ENCODE measurements at places on chromosomes 12 and 14. TPM values are rescaled to one million over a fixed set of nuclear protein-coding genes. Genes with fewer than 3 reads are reported as not detected.

DNA sequence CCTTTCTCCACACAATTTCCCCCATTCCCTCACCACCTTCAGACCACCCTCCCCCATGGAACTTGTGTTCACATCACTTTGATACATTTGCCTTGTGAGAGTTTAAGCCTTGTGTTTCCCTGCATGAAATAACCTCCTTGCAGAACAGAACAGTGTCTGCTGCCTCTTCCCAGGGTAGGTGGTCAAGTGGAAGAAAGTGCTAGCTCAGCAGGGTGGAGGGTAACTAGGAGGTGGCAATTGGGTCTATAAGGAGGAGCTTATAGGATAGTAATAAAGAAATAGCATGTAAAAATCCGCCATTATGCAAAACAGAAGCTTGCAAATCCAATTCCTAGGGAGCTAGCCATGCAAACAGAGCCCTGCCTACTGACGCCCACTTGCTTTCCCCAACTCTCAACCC lies 13.9 kb upstream of the KRT8 start:
- DNase-seq = no peak

- DNase-seq = no peak
Measured at GRCh38 chr12:114767906-114768722, 84.1 kb upstream of the TBX3 start.

GRCh38 chr14:104135121-104135903 lies 3.1 kb upstream of the KIF26A start:
- no peak for DNase-seq

DNA sequence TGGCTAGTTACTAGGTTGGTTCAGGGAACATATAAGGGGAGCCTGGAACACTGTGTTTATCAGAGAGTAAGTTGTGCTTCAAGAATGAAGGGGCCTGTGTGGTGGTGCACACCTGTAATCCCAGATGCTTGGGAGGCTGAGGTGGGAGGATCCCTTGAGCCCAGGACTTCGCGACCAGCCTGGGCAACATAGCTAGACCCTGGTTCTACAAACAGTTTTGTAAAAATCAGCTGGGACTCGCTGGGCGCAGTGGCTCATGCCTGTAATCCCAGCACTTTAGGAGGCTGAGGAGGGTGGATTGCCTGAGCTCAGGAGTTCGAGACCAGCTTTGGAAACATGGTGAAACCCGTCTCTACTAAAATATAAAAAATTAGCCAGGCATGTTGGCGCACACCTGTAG lies 42.1 kb upstream of the GPR132 start:
- DNase-seq = no peak

- DNase-seq = no peak
Measured at GRCh38 chr12:27870939-27871338, 90.9 kb upstream of the MANSC4 start.

GRCh38 chr14:96126339-96126782 lies 78.3 kb upstream of the BDKRB2 start:
- no peak for DNase-seq

GRCh38 chr14:63901434-63902085 lies 48.8 kb downstream of the SYNE2 start:
- DNase-seq = no peak

DNA sequence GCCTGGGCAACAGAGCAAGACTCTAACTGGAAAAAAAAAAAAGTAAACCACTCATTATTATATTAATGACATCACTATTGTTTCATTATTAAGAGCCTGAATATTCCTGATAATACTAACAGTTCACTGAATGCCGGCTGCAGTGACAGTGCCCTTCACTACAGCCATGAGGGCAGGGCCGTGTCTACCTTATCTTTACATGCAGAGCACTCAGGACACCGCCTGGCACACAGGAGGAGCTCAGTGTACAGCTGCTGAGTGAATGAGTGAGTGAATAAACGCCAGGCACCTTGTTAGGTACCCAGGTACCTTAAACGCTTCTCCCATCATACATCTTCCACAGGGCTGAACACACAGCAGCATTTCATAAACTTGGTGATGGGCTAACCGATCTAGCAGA lies 23.2 kb downstream of the ZFYVE1 start:
- no peak for DNase-seq

- DNase-seq = no peak
Measured at GRCh38 chr12:7716381-7716780, 5.1 kb downstream of the DPPA3 start.

DNA sequence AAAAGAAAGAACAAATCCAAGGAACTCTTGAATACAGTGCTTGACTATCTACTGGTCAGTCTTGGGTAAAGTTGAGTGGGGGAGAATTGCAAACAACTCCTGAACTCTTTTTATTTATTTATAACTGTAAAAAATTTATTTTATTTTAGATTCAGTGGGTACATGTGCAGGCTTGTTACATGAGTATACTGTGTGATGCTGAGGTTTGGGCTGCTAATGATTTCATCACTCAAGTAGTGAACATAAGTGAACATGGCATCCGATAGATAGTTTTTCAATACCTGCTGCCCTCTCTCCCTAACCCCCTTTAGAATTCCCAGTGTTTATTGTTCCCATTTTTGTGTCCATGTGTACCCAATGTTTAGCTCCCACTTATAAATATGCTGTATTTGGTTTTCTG lies 3.2 kb upstream of the GSG1 start:
- no peak for DNase-seq

IL26 gene
- not detected for total RNA-seq

GALNT8 gene
- 0.43 TPM for total RNA-seq

ACOT6 gene
- not detected for total RNA-seq

PPM1H gene
- total RNA-seq = 73.4 TPM

GZMB gene
- total RNA-seq = 2.8 TPM

SYT1 gene
- total RNA-seq = 6.5 TPM
